ENCODE measurements at places on chromosomes 11 and 22.

DNA sequence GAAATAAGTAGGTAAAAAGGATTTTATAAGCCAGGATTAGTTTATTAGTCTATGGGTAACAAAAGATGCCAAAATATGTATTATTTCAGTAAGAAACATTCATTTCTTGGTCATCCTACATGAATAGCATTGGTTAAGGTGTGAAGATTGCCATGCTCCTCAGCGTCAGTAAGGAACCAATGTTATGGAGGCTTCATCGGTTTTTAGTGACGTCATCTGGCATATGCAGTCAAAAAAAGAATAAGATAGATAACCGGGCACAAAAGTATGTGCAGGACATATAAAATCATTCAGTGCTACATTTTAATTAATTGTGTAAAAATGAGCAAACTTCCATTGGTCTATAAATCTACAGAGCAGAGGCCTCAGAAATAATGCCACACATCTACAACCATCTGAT lies 29.4 kb downstream of the TRIM5 start:
- no peak for DNase-seq

DNA sequence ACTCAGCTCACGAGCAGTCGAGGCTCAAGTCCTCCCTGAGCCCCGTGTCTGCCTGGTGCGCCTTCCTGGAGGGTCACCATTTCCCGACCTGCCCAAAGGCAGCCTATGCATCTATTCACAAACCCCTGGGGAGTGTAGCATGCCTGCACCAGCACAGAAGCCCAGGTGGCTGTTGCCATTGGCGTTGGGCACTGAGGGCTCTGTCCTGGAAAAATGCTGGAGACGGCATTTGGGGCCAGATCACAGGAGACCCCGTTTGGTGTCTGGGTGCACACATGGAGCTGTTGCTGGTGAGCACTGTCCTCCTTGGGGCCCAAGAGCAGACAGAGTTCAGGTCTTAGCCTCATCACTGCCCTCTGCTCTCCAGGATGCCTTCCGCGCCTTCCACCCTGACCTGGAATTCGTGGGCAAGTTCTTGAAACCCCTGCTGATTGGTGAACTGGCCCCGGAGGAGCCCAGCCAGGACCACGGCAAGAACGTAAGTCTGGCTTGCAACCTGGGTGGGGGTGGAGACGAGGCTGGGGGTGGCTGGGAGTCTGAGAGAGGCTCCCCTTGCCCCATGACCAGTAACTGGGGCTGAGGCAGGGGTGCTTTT lies 9.4 kb downstream of the FADS2 start:
- DNase-seq, result no peak

DNA sequence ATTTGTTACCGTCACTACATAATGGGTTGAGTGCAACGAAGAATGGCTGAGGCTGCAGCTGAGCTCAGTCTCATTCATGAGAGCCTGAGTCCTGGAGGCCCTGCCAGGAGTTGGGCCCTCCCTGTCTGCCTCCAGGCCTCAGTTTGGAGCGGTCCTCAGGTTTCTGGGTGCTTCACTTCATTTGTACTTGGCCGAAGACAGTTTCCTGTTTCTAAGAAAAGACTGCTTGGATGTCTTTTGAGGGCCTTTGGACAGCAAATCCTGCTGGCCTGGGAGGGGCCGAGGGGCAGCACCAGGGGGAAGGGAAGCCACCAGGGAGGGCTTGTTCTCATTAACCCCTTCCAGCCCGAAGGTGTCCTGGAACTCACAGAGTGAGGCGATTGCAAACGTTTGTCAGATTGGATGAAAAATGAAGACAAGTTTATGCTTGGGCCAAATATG lies 163.1 kb downstream of the ETS1 start:
- DNase-seq, result no peak

DNA sequence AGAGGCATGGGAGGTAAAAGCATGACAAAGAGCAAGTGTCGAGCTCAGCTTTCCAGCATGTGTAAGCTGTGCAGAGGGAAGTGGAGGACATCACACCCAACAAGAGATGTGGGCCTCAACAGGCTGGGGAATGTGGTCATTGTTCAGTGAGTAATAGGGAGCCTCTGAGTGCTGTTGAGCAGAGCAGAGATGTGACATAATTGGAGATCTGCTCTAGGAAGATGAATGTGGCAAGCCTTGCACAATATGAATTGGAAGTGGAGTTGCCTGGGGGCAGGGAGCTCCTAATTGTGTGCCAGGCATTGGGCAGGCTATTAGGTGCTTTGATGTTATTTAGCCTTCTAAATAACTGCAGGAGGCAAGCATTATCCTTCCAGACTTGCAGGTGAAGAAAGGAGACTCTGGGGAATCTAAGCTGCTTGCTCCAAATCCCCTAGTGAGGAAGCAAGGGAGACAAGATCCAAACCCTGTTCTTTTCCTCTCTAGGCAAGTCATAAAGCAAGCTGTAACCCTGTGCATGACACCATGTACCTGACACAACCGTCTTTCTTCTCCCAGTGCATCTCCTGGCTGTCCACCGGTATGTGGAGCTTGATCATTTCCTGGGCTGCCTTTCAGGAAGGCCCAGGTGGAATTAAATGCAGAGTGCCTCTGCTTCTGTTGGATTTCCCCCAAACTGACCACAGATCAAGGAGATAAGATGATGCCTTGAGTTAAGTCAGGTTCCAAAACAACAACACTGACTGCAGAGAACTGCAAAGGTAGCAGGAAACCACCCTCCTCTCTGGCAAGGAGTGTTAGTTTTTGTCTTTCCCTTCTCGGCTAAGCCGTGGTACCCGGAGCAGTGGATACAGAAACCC lies 221.4 kb downstream of the TENM4 start:
- DNase-seq, result no peak

DNA sequence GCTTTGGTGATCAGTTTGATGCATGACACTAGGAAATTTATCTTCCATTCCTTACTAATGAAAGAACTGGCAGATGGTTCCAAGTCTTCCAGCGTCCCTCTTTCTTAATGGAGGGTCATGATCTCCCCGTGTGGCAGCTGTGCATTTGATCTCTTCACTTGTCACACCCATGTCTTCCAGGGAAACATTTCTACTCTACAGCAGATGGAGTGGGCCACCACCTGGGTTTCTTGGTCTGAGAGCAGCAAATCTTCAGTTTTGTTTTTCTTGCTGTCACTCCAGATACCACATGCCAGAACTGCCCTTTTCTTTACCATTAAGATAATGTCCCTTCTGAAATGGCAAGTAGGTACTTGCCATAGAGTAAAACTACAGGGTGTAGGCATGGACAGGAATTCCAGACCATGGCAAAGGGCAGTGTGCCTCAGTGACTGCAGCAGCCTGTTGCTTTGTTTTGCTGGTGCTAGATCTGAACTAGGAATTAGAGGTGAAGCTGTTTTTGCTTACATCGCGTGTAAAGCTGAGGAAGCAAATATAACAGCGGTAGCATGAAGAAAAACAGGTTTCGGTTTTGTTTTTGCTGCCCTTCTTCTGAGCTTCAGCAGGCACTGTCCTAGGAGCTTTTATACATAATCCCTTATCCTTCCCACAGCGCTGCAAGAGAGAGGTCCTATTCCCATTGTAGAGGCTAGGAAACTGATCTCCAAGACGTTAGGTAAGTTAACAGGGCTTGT lies 20.7 kb upstream of the C11orf96 start:
- no peak for DNase-seq

GRCh38 chr11:84264066-84264465 lies 977.9 kb upstream of the CCDC90B start:
- no peak for DNase-seq

DNA sequence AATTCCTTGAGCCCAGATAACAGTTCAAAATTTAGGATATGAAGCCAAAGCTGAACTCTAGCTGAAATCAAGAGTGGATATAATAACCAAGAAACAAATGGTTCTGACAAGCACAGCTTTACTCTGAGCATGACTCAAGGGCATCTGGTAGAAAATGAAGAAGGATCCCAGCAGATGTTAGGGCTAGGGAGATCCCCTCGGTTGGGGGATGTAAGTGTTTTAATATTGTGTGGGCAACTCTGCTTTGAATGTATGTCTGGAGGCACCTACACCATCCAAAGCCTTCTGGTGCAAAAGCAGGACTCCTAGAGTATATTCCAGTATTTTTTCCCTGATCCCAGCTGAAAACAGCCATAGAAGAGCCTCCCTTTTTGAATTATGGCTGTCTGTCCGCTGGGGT lies 61.7 kb downstream of the FLI1 start:
- DNase-seq, result no peak

- DNase-seq, result no peak
Measured at GRCh38 chr11:35413598-35413997, 5.8 kb downstream of the SLC1A2 start.

DNA sequence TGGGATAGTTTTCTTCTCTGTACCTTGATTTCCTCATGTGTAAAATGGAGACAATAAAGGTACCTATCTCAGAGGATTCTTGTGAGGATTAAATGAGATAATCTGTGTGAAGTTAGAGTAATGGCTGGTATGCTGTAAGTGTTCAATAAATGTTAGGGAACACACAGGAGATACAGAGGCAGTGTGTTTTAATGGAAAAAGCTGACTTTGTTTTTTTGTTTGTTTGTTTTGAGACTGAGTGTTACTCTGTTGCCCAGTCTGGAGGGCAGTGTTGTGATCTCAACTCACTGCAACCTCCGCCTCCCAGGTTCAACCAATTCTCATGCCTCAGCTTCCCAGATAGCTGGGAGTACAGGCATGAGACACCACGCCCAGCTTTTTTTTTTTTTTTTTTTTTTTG lies 2.5 kb upstream of the ARCN1 start:
- DNase-seq, result no peak

- DNase-seq, result no peak
Measured at GRCh38 chr11:86740628-86741483, 59.5 kb upstream of the PRSS23 start.

- no peak for DNase-seq
Measured at GRCh38 chr11:87174870-87175269, 137.1 kb downstream of the TMEM135 start.

GRCh38 chr11:122723106-122723505 lies 67.6 kb downstream of the UBASH3B start:
- DNase-seq, result no peak

DNA sequence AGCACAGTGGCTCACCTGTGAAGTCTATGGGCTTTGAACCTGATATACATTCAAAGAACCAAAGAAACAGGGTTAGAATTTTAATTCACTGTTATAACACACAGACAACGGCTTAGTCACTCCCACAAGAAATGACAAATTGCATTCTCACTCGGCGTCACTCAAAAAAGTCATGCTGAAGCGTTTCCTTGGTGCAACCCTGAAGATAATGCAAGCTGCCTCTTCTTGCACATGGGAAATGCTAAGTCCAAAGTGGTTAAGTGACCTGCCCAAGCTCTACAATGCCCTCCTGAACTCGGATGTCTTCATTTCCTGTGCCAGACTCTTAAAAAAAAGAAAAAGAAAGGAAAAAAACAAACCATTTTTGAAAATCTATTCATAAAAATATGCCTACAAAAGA lies 10.0 kb downstream of the LGR4 start:
- DNase-seq, result no peak

GRCh38 chr22:17108256-17109112 lies 12.7 kb downstream of the TMEM121B start:
- no peak for DNase-seq

- no peak for DNase-seq
Measured at GRCh38 chr11:62484352-62484751, 62.3 kb downstream of the AHNAK start.

- DNase-seq, result no peak
Measured at GRCh38 chr22:40021401-40022000, 26.7 kb downstream of the FAM83F start.

DNA sequence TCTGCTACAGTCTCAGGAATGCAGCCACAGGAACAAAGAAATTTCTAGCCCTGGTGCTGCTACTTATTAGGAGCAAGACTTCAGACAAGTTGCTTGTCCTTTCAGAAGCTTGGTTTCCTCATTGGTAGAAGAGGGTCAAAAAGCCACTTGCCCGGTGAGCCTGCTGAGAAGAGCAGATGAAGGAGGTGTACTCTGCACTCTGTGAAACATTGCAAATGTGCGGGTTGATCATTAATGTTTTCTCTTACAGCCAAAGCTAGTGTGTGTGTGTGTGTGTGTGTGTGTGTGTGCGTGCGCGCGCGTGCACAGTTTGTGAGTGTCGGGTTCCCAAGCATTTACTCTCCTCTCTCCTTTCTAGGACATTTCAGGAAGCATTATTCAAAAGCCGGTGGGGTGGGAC lies 86.3 kb upstream of the NNMT start:
- no peak for DNase-seq

DNA sequence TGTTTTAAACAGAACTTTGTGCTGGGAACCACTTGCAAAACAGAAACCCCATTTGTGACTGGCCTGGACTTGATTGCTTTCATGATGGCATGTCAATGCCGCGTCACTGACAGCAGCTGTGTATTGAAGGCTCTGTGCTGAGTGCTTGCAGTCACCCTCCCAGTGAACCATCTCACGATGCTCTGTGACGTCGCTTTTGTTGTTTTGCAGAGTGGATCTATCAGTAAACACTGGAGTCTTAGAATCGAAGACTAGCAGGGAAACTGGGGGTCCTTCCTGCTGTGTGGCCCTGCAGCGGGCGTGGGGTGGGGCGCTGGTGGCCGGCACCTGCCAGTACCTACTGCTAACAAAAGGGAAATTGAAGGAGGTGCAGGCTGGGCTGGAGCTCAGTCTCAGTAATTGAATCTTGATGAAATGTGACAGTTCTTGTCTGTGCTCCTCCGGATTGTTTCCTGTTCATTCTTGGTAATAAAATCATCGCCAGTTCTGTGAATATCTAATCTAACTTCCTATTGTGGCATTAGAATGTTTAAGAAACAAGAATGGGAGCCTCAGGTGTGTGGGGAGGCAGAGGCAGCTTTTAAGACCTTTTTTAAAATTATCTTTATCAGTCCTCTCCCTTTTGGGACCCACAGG lies 50.5 kb upstream of the PARVG start:
- DNase-seq, result no peak

DNA sequence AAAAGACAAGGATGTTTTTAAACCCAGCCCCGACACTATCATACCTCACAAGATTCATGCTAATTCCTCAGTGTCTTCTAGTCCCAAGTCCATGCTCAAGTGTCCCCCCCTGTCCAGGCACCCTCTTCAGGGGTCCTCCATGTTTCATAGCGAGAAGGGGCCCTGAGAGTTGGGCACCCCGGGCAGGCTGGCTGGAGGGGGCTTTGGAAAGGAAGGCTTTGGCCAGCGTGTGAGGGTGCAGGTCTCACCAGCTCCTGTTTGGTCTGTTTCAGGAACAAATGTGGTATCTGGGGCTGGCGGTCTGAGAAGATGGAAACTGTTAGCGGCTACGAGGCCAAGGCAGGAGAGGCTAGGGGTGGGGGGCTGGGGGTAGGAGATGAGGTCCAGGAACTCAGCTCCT lies 4.5 kb upstream of the SSH3 start:
- no peak for DNase-seq

All from CD4-positive, alpha-beta T cell (primary cell).